ENCODE measurements at places on chromosomes 3 and 15. TPM values are rescaled to one million over a fixed set of nuclear protein-coding genes. Genes with fewer than 3 reads are reported as not detected.

Gene CFAP44
- 16.4 TPM for total RNA-seq

Gene SLC25A20
- 14.2 TPM for total RNA-seq

Gene PCLAF
- total RNA-seq = 33.7 TPM

Gene CLDN18
- total RNA-seq = 19.5 TPM

Gene SELENOT
- 69.0 TPM for total RNA-seq

Gene TGM4
- total RNA-seq = not detected

Gene PFN2
- 233 TPM for total RNA-seq

Gene GPR15
- total RNA-seq = not detected

GRCh38 chr15:89326316-89326715 lies 8.3 kb downstream of the POLG start:
- DNase-seq = no peak

- no peak for DNase-seq
Measured at GRCh38 chr3:195063581-195064193, 207.3 kb downstream of the XXYLT1 start.

DNA sequence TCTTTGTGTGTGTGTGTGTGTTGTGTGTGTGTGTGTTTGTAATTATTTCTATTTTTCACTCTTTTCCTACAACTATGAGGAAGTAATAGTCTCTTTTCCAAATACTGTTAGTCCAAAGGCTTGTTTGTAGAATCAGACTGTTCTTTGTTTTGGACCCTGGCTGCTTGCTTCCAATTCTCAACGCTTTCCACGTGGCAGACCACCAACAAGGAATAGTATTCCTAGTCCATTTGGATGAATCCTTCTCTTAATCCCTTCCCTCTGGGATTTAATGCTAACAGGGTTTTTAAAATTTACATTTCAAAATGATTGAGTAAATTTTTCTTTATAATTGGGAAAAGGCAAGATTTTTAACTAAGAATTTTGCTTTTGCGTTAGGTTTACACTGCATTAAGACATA lies 62.7 kb downstream of the ADAMTSL3 start:
- DNase-seq = no peak

GRCh38 chr3:196323691-196324090 lies 5.7 kb upstream of the DYNLT2B start:
- DNase-seq = no peak

- no peak for DNase-seq
Measured at GRCh38 chr3:157174290-157174648, 14.3 kb upstream of the CCNL1 start.

GRCh38 chr15:43317566-43318184 lies 12.7 kb downstream of the LCMT2 start:
- DNase-seq = no peak

- DNase-seq = no peak
Measured at GRCh38 chr15:39016706-39017105, 452.1 kb upstream of the RASGRP1 start.

GRCh38 chr3:54127499-54128056 lies 5.2 kb downstream of the CACNA2D3 start:
- no peak for DNase-seq

All from progenitor cell of endocrine pancreas (in vitro differentiated cells).